ENCODE measurements at places on chromosomes 4 and X.

GRCh38 chr4:181007751-181008150, 1235.5 kb upstream of the TENM3 start:
- DNase-seq: no peak

- no peak for DNase-seq
Measured at GRCh38 chr4:6892909-6893202, 16.8 kb upstream of the TBC1D14 start.

- DNase-seq: no peak
Measured at GRCh38 chrX:55129361-55129760, 40.5 kb downstream of the PAGE2 start.

GRCh38 chr4:162565730-162566129, 401.9 kb upstream of the FSTL5 start:
- DNase-seq: no peak

GRCh38 chr4:27881705-27882104, 1021.1 kb downstream of the STIM2 start:
- no peak for DNase-seq

- DNase-seq: peak; percentile 13
Measured at GRCh38 chr4:141099326-141099725, 33.9 kb downstream of the RNF150 start.

DNA sequence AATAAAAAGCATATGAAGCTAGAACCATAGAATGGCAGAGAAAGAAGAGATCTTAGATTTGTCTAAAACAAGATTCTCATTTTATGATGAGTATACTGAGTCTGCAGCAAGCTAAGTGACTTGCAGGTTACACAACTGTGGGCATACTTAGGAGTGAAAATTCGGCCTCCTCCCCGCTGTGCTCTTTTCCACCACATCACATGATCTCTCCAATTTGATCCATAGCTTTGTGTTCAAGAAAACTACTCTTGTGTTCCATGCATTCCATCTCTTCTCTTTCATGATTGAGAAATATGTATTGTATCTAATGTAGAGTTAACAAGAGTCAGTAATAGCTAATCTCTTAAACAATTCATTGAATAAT, 234.3 kb downstream of the SCFD2 start:
- DNase-seq: no peak

DNA sequence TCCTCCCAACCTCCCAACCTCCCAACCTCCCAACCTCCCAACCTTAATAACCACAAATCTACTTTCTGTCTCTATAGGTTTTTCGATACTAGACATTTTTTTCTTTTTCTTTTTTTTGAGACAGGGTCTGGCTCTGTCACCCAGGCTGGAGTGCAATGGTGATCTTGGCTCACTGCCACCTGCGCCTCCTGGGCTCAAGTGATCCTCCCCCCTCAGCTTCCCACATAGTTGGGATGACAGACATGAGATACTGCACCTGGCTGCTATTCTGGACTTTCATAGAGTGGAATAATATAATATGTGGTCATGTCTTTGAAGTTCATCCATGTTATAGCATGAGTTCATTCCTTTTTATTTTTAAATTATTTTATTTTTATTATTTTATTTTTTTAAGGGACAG, 39.5 kb upstream of the ZFX start:
- no peak for DNase-seq

DNA sequence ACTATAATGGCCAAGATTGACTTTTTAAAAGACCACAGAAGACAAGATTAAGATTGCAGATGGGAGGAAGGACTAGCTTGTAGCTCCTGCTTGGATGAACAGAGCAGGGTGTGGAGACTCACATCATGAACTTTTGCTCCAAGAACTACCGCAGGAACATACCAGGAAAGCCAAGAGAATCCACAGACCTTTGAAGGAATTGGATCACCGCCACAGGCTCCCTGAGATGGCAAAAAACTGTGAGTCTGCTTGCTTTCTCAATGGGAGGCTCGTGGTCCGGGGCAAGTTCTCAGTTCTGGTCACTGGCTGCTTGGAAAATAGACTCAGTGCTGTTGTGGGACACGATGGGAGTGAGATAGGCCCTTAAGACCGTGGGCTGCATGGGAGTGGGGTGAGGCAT, 276.6 kb downstream of the CCSER1 start:
- DNase-seq: peak; percentile 4

DNA sequence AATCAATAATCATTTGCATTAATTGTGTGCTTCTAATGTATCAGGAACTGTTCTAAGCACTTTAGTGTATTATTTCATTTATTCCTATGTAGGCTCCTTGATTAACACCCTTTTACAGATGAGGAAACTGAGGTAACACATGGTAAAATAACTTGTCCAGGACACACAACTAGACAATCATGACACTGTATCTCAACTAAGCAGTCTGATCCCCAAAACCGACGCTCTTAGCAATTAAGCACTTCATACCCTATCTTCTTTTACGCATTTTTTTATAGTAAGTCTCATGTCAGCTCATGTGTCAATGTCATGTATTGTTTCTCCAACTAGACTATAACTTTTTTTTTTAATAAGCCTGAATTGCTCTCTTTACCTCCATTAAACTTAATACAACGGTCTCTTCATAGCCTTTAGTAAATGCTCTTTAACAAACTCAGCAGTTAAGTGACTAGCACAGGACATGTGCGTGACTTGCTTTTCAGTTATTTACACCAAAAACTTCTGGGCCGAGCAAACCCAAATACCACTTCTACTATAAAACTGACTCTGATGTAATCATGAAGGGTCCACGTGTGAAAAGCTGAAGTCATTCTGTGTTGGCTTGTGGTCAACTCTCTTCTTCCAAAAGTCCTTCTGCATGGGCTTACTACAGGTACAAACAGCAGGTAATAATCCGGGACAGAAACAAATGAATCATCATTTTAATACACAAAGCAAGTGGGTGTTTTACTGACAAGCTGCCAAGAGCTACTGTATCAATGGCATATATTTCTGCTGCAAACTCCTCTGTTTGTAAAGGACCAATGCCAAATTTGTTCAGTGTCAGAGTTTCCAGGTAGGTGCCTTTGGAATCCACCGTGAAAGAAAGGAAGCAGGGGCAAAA, 7.9 kb upstream of the AMBN start:
- DNase-seq: no peak

DNA sequence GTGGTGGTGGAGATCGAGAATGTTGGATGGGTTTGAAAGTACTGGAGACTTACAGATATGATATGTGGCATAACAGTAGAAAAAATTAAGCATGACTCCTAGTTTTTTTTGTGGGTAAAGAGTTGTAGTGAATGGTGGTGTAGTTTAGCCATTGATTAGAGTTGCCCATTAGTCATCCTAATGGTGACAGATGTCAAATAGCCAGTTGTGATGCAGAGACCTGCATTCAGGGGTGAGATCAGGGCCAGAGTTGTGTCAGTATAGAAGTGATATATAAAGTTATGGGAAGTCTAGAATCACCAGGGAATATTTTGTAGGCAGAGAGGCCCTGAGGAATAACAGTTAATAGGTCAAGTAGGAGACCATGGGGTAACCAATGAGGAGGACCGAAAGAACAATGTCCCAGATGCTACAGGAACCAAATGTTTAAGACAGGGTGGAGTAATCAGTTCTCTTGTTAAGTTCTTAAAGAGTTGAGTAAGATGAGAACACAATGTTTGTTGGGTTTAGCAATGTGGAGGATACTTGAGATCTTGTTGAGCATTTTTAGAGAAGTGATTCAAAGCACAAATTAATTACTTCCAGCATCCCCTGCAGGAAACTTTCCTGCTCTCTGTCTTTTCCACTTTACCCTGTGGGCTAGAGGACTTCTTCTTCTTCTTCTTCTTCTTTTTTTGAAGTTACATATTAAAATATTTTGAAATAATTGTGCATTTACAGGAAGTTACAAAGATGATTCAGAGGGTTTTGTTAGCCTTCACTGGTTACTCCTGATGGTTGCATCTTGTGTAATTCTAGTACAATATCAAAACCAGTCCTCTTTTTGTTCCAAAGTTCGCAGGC, 13.3 kb downstream of the SGMS2 start:
- DNase-seq: no peak

GRCh38 chr4:4216648-4217047, 10.1 kb downstream of the OTOP1 start:
- peak; percentile 20 for DNase-seq

DNA sequence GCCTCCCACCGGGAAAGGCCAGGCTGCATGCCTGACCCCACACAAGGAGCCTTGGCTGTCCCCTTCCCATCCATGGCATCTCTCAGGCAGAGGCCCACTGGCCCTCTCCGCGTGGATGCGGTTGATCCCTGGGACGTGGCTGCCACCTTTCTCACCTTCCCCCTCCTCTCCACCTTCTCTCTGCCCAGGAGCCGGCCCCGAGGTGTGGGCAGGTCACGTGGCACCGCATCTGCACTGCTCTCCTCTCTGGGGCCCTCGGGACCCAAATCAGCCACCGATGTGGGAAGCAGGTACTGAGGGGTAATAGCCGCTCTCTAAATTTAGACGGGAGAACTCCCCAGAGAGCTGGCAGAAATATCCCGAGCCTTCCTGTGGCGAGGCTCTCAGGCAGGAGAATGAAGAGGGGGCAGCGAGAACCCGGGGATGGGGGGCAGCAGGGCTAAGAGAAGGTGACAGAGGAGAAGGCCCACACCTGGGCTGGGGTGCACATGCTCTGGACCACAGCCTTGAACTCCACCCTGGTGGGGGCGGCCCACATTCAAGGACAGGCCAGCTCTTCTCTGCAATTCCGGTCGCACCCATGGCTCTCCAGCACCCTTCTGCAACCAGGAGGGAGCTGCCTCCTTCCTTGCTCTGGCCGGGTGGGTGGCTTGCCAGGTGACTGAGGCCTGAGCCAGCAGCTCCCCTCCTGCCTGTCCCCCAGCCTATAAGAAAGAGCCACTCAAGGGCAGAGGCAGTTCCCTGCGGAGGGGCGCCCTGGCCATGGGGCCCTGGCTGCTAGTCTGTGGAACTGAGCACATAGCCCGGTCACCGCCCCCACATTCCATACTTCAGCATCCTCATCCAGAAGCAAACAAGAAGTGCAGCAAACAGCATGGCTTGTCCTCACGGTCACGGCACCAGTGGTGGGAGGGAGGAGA, 9.6 kb upstream of the DUSP9 start:
- DNase-seq: no peak

GRCh38 chrX:48983896-48984295, 12.3 kb upstream of the KCND1 start:
- DNase-seq: no peak

- peak; percentile 2 for DNase-seq
Measured at GRCh38 chr4:148514041-148514440, 71.8 kb upstream of the NR3C2 start.

- DNase-seq: no peak
Measured at GRCh38 chr4:167190379-167190778, 43.9 kb downstream of the SPOCK3 start.

DNA sequence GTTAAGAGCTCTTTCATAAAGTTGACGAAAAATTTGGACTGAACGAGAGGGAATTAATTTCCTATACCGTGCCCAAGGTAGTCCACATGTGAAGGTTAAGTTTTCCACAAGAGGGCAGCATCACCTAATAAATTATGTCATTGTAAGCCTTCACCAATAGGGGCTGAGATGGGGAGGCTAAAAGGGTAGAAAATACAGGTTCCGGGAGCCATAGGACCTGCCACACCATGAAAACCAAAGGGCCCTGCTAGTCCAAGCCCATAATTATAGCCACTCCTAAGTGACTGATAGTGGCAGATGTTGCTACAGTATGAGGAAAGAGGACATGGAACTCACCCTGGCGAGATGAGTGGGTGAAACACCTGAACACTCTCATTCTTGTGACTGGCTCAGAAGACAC, 122.2 kb downstream of the SHROOM4 start:
- DNase-seq: peak; percentile 22

DNA sequence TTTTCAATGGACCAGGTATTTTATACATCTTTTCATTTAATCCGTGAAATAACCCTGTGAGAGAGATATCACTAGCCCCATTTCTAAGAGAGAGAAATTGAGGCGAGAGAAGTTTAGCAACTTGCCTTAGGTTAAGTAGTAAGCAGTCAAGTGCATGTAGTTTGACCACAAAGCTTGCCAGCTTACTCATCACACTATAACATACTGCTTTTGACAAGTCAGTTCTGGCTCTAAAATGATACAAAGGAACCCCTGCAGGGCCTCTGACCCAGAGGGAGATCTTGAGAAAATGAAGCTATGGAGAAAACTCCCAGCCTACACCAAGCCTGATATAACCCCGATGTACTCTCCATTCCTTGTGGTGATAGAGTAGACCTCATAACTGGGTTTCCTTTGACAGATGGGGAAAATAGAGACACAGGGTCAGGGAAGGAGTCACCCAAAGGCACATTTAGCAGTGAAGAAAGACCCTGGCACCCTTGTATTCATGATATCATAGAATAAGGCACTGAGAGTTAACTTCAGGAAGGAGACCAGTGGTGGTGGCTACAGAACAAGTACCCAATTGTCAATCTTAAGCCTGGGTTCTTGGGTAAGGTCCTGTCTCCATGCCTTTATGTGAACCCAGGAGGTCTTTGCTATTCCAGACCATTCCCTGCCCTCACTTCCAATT, 60.2 kb upstream of the MSN start:
- DNase-seq: no peak

GRCh38 chr4:116016201-116016600, 902.8 kb upstream of the NDST4 start:
- DNase-seq: no peak

DNA sequence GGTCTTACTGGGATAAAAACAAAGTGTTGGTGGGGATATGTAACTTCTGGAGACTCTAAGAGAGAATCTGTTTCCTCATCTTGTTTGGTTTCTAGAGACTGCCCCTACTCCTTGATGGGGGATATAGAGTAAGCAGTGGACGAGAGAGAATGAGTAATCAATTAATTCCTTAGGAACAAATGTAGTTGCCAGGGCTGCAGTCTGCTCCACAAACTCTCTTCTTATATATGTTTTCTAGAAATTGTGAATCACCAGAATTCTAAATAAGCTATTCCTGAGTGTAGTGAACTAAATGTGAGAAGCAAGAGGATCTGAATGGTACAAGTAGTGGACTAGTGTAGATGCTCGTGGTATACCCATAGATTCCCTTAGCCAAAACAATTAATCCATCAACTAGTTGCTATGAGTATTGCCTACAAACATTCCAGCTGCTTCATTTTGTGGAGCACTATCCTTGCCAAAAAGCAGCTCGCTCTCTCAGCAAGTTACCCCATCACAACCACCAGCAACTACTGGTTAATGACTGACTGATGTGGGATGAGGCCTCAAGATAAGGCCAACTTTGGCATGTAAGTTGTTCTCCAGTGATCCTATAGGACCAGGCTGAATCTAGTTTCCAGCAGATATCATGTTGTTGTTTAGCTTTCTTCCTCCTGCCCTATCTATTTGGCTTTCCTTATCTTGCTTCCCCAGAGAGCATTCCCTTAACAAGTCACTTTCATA, 273.0 kb downstream of the SLC7A11 start:
- DNase-seq: no peak

DNA sequence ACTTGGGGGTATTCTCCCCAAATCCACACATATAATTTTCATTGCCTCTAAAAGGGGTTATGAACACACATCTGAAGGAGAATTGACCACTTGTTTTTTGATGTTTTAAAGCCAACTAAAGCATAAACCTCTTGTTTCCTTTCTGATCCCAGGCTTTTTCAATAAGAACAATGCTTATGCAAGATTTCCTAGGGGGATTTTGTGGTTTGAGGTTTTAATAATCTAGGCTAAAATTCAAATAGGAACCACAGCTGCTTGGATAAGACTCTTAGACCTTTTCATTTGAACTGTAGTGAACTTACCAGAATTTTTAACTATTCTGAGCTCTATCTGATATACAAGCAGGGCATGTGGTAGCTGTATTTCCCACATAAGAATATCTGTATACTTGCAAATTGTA, 651.1 kb downstream of the ANKRD50 start:
- no peak for DNase-seq

GRCh38 chrX:17459661-17460060, 84.7 kb downstream of the NHS start:
- DNase-seq: no peak

- DNase-seq: no peak
Measured at GRCh38 chr4:54696649-54697048, 38.9 kb downstream of the KIT start.

Measured in hepatic stellate cell (primary cell).